Jurkat, Clone E6-1 (cell line): ENCODE measurements at places on chromosomes 3 and 15.

- DNase-seq: peak; percentile 97
Measured at GRCh38 chr3:56790016-56790821, 11.5 kb downstream of the ARHGEF3 start.

- DNase-seq: no peak
Measured at GRCh38 chr15:75456710-75457109, 5.2 kb upstream of the SIN3A start.

DNA sequence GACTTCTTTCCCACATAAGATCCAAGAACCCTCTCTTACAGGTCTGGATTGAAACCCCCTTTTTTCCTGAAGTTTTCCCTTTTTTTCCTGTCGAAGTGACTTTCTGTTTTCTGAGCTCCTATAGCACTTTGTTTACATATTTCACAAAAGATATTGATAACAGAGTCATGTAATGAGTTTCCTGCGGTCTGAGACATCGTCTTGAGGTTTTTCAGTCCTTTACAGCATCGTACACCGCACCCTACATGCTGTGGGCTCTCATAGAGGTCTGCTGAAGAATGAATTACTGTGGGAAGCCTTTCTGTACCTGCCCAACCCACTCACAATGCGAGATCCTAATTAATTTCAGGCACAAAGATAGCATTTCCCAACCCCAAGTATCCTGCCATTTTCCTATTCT is 53.1 kb downstream of the MCF2L2 start:
- no peak for DNase-seq

DNA sequence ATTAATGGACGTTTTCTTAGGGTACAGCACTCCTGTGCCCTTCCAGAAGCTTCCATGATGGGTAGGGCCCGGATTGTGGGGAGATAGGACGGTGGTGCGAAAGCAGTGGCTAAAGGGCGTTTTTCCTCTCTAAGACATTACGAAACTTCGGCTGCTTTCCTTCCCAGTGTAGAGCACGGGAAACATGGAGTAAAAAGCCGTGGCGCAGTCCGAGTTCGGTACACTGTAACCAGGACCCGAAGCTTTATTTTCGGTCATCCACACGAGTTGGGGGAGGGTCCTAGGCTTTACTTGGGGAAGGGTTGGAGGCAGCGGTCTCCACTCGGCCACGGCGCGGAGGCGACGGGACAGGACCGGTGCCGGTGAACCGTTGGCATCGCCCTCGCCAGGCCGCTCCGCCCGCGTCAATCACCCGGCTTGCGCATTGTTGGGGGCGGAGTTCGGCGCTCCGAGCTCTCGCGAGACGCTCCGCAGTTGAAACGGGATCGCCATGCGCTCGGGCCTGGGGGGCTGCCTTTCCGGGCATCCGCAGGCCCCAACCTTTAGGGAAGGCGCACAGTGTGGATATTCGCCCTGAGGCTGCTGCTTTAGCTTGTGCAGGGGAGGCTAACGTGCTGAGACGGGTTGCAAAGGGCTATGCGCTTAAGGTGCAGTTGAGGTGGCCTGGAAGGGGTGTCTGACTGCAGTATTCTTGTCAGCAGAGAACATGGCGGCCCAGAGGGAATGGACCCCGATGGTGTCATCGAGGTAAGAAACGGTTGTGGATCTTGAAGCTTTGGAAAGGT is 546 bp downstream of the EIF4A2 start:
- peak; percentile 54 for DNase-seq

GRCh38 chr3:195905970-195906864 is 2.1 kb downstream of the TNK2 start:
- no peak for DNase-seq

DNA sequence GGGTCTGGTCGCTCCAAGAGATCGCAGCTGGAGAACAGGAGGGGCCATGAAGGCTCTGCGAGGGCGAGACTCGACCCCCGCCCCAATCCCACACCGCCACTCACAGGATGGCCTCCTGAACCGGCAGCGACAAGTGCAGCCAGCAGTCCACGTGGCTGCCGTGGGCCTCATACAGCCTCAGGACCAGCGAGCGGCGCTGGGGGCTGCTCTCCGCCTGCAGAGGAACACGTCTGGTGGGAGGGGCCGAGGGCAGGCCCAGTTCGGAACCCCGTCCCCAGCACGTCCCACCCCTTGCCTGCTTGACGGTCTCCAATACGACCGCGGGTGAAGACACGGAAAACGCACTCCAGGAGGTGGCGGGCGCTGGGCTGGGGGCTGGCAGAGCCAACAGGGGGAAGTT is 9.2 kb downstream of the NEIL1 start:
- no peak for DNase-seq

DNA sequence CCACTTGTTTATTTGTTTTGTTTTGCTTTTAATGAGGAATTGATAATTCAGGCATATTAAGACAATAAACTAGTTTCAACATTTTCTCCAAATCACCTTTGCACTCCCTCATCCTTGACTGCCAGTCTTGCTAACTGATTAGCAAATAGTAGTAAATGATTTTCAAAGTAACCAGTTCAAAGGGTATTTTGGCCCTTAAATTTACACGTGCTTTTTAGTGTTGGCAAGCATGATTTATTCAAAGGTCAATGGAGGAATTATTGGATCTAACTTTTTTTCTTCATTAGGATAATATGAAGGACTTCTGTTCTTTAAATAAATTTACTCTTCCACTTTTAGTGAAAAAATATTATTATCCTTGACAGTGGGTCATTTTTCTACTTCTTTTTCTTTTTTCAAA is 53.8 kb downstream of the BCHE start:
- no peak for DNase-seq

DNA sequence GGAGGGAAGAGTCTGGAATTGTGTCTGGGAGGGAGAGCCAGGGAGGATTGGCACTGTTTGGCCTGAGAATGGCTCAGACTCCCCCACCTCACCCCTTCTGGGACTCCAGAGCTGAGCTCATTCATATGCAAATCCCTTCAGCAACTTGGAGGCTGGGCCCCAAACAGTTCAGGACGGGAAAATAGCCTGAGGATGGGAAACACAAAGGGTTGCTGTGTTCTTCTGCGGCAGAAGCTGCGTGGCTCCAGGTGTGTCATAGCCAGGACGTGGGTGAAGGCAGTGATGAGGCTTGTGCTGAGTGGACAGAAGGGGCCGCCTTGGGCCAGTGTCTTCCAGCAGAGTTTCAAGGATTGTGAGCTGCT is 16.6 kb downstream of the MASP1 start:
- no peak for DNase-seq

DNA sequence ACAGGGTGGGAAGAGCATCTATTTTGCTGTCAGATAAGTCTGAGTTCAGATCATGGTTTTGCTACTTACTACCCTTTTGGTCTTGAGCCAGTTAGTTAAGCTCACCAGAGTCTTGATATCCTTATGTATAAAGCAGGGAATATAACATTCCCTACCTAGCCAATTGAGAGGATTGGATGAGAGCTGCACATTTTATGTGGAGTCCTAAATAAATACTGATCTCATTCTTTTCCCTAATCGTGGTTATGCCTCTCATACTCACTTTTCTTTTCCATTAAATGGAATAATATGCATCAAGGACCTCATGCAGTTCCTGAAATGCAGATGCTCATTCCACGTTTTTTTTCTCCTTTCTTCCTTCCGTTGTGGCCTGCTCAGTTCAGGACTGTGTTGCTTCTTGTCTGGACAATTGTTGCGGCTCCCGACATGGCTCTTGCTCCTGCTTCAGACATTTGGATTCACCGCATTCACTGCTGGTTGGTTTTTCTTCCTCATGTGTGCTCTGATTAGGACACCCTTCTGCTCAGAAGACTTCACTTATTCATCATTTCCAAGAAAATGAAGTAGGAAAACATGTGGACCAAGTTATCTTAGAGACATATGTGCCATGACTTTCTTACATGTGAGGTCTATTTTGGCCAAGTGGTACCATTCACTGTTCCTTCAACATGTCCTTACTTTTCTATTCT is 90.2 kb downstream of the NFKBIZ start:
- no peak for DNase-seq

DNA sequence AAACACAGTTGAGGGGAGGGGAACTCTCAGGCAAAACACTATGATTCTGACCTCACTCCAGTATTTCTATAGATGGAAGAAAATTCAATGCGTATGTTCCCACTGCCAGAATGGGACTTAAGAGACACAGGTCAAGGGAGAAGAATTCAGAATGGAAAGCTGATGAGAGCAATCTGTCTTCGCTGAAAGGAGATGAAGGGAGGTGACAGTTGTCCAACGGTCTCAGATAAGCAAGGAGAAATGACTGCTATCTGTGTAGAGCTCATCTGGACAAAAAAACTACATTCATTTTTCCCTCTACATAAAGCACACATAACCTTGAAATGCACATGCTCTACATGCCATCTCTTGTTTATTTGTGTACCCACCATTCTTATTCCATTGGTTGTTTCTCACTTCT is 405.1 kb downstream of the LSAMP start:
- no peak for DNase-seq

- no peak for DNase-seq
Measured at GRCh38 chr15:99058421-99058870, 46.4 kb upstream of the SYNM start.

DNA sequence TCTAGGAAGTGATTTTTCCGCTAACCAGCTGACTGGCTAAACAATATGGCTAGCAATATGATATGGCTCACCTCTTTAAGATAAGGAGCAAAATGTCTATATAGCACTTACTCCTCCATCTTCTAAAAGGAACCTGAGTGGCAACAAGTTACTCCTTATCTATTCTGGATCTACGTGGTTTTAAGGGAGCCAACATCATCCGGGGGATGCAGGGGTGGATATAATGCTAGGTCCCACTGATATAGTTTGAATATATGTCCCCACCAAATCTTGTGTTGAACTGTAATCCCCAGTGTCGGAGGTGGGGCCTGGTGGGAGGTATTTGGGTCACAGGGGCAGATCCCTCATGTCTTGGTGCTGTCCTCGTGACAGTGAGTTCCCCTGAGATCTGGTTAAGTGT is 500.7 kb downstream of the FOXP1 start:
- DNase-seq: no peak

DNA sequence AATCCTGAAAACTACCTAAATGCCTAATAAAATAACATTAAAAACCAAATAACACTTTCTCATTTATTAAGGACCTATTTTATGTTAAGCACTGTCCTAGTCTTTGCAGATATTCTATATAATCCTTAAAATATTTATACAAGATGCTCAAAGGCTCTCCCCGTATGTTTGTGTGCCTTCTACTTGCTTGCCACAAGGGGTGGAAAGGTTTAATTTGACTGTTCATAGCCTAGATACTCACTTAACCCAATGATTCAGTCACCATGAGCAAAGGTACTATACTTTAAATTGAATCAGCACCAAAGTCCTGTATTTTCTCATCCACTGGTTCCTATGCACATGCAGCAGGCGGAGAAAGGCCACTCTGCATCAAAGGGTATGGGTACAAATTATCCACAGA is 32.0 kb downstream of the LSAMP start:
- DNase-seq: no peak
